Stimulated activated CD8-positive, alpha-beta memory T cell treated with anti-CD3 and anti-CD28 coated beads, Interleukin-4, amount 100 ng/mL, for 4 hours (primary cell): ENCODE measurements at places on chromosomes 4 and X.

- no peak for DNase-seq
These were observed 17.4 kb downstream of the TLR10 start for GRCh38 chr4:38765382-38765781.

DNA sequence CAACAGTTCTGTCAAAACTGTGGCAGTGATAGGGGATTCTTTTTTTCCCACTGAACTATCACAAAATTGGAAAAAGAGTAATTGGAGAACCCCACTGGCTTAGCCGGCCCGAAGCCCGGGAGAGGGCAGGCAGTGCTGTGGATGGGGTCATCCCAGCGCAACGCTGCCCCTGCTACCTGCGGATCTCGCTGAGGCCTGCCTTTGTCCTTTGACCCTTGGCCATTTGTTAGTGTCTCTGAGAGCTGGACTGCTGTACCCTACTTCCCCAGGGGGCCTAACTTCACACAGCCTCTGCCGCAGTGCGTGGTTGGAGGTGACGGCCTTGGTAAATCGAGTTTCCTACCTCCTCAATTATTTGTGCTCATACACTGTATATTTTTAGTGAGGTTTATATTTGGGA, 43.0 kb upstream of the MSANTD1 start:
- no peak for DNase-seq

- no peak for DNase-seq
These were observed 11.0 kb upstream of the SH3TC1 start for GRCh38 chr4:8188085-8188484.

DNA sequence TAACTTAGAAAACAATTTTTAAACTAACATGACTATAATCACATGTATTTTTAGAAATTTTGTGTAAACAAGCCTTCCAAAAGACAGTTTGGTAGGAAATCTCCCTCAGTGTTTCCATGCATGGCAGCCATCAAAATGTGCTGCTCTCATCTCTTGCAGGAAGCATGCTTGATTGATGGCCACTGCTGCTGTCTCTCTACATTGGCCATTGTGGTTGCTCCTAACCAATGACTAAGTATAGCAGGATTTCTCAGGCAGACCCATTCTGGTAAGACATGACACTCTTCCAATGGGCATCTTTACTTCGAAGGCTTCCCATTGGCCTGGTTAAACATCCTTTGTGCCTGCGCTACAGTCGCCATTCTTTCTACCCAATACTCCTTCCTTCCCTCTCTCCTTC, 78.9 kb upstream of the GUCY1A1 start:
- no peak for DNase-seq

DNA sequence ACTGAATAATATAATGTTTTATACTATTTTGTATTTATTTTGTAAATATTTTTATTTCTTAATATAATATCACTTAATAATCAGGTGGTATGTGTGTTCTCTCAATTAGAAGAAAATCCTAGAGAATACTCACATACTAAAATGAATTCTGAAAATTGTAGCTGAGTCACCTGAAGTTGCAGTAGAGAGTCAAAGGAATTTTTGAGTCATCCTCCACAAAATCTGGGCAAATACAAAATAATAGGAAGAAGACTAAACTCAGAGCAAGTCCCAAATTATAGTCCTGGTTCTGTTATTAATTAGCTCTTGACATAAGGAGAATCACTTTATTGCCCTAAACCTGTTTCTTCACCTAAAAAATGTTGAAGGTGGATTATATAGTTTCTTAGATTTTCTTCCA, 57.8 kb downstream of the SPATA4 start:
- no peak for DNase-seq

DNA sequence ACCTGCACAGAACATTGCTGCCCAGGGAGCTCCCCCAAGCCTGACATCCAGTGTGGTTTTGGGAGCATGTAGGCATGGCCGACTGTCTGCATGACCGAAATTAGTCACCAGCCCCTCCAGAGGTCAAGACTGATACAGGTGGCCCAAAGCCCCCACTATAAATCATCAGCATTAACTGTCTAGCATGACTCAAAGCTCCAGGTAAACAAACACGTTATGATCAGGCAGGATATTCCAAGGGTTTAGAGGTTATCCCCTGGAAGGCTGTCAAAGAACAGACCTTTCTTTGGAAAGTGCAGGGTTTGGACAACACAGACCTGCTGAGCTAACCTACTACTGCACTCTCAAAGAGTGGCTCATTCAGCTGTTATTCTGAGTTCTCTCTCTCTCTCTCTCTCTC, 2.1 kb upstream of the FAM9A start:
- DNase-seq = no peak

GRCh38 chr4:68272380-68272779, 26.9 kb upstream of the TMPRSS11B start:
- no peak for DNase-seq

DNA sequence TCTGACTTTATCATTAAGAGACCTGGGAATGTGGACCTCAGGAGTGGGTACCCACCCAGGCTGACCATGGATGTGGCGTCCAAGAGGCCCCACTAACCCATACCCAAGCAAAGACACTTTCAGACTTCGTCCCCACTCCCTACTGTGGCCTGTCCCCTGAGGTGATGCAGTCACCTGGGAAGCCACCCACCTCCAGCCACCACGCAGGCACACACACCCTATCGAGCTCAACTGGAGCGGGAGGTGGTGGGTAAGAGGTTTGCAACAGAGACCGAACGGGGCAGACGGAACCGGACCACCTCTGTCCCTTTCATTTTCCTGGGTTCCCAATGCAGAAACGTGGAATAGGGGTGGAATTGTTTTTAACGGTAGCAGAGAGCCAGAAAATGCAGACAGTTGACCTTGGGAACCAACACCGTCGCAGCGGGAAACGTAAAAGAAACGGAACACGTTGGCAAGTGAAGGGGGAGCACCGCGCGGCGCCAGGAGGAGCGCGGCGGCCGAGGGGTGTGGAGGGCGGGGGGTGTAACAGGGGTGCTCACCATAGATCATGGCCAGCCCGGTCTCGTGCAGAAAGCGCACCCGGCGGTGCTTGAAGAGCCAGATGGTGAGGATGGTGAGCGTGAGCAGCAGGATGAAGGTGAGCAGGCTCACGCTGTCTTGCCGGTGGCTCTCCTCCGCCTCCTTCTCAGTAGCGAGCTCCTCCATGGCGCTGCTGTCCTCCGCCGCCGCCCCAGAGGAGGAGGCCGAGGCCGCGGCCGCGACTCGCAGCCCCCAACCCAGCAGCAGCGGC, 559 bp downstream of the SLC9A7 start:
- DNase-seq = no peak

DNA sequence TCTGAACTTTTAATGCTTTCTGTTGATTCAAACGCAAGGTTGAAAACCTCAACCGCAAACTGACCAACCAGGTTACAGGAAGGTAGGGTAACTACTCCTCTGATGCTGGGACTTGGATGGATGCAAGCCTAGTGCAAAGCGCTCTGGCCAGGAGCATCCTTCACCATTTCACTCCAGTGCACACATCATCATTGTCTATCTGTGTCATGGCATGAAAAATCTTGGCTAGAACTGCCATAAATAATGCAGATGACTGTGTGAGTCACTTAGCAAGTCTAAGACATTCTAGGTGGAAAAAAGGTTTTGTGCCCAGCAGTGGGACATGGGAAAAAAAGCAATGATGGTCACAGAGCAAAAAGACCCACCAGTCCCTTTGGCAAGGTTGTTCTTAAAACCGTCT, 10.9 kb downstream of the ADGRA3 start:
- DNase-seq = no peak

- no peak for DNase-seq
These were observed 25.7 kb upstream of the MND1 start for GRCh38 chr4:153318696-153319320.

GRCh38 chr4:112840061-112840460, 203.1 kb downstream of the LARP7 start:
- no peak for DNase-seq

- no peak for DNase-seq
These were observed 365.0 kb downstream of the PPP3CA start for GRCh38 chr4:100982345-100982744.

- DNase-seq = no peak
These were observed 124.8 kb upstream of the SLIT2 start for GRCh38 chr4:20126906-20127305.

GRCh38 chr4:140717313-140717712, 38.9 kb downstream of the TBC1D9 start:
- no peak for DNase-seq
